ENCODE measurements at places on chromosomes 3 and 15.

DNA sequence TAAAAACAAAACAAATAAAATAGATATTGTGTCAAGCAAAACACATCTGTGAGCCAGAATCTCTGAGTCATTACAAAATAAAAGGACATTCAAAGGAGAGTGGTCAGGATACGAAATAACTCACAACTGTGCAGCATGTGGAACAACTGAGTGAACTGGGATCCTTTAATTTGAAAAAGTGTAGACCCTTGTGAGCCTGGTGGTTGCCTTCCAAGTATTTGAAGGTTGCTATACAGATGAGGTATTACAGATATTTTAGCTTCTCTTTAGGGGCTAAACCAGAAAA lies 26.7 kb downstream of the KCNMB2 start:
- DNase-seq: no peak

DNA sequence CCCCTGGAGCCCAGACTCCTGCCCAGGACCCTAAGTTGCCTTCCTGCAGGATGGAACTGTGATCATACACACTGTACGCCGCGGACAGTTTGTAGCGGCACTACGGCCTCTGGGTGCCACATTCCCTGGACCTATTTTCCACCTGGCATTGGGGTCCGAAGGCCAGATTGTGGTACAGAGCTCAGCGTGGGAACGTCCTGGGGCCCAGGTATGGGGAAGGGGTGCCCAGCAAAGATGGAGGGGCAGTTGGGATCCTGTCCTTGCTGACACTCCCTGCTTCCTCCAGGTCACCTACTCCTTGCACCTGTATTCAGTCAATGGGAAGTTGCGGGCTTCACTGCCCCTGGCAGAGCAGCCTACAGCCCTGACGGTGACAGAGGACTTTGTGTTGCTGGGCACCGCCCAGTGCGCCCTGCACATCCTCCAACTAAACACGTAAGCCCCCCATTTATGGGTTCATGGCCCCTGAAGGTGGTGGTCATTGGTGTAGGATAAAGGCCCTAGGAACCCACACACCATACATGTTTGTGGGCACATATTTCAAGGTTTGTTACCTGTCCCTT lies 28.8 kb downstream of the NBEAL2 start:
- DNase-seq: no peak

GRCh38 chr15:31446546-31446945 lies 119.9 kb downstream of the KLF13 start:
- DNase-seq: no peak

- DNase-seq: peak; percentile 87
These were observed 2.0 kb upstream of the BHLHE40 start for GRCh38 chr3:4977001-4977852.

DNA sequence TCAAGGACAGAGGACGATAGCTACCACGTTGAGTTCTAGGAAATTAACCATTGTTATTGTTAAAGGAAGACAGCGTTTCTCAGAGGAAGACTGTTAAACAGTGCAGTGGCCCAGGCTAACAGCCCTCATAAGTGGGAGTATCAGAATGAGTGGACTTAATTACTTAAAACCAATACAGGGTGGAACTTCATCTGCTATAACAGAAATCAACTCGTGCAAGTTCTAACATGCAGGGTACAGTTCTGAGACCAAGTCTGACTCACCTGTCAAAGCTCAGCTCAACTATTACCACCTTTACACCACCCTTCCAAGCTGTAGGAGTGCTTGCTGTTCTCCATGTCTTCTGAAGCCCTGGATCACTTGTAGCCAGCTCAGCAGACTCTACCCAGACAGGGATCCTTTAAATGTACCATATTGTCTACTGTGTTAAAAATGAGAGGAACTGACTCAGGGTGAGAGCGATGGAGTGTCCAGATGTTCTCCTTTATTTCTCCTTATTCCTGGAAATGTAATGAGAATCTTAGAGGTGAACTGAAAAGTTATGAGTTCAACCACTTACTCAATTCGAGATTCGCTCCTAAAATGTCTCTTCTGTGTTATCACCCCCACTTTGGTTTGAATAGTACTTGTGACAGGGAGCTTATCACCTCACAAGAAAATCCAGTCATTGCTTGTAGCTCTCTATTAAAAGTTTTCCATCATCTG lies 26.5 kb downstream of the CD86 start:
- no peak for DNase-seq

DNA sequence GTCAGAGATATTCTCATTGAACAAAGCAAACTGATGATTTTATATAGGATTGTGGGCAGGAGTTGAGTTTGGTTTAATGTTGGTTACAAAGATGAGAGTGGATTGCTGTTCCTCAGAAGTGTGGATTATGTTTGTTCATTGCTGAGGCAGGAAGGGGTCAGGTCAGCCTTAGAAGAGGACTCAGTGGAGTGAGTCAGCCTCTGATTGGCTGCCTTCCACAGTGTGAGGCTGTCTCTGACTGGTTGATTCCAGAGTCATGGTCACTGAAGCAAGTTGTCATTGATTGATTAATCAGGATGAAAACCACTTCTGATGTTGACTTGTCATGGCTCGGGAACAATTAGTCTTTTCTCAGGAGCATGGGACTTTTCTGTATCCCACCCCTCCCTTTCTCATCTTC lies 36.2 kb downstream of the KBTBD12 start:
- no peak for DNase-seq

- DNase-seq: no peak
These were observed 128.0 kb downstream of the DNAJB8 start for GRCh38 chr3:128338536-128339330.

DNA sequence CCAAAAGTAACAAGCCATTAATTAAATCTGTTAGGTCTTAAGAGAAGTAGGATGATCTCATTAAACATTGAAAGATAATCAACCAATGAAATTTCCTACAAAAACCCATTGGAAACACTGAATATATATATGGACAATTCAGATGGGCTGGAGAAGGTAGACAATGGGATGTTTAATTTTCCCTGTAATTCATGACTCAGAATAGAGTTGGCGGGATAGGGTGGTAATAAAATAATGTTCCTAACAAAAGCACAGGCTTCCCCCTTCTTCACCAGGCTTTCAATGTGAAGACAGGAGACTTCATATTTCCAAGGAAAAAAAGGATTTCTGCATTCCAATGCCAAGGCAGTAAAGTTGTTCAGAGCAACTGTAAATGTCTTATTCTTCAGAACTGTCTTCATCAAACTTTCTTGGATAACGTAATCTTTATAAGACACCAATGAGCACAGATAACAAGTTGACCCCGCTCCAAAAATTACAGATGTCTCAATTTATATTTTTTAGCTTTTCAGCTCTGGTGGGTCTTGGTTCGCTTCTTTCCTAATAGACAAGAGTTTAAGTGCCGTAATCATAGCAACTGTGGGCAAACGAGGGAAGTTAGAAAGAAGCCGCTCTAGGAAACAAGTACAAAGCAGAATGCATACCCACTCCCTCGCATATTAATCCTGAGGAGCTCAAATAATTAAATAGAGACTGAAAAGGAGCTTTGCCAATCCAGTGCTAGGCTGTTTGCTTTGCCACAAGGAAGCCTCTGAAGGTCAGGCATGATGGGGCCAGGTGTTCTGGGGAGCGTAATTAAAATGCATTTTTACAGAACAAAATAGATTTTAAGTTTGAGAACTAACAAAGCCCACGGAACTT lies 377.0 kb downstream of the FOXP1 start:
- no peak for DNase-seq

DNA sequence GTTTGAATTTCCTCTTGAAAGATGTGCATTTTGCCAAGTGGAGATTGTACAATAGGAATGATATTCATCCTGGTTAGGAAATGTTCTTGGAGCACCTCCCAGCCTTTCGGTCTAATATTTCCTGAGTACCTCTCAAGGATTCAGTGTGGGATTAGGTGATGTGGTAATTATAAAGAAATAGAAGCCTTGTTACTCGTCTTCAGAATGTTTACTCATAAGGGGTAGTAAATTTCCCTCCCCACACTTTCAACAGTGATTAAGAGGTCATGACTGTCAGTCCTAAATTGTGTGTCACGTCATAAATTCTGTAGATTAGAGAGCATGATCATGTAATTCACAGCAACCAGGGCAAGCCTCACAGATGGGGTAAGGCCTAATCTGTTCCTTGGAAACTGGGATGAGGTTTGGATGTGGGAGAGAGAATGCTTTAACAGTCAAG lies 633.1 kb upstream of the TBL1XR1 start:
- DNase-seq: no peak

- DNase-seq: no peak
These were observed 52.2 kb upstream of the FXR1 start for GRCh38 chr3:180860180-180860858.

GRCh38 chr3:18562364-18563154 lies 137.4 kb upstream of the SATB1 start:
- DNase-seq: no peak

- DNase-seq: no peak
These were observed 136.6 kb downstream of the KCNAB1 start for GRCh38 chr3:156256945-156257344.

GRCh38 chr3:58034738-58035523 lies 26.7 kb downstream of the FLNB start:
- DNase-seq: no peak

DNA sequence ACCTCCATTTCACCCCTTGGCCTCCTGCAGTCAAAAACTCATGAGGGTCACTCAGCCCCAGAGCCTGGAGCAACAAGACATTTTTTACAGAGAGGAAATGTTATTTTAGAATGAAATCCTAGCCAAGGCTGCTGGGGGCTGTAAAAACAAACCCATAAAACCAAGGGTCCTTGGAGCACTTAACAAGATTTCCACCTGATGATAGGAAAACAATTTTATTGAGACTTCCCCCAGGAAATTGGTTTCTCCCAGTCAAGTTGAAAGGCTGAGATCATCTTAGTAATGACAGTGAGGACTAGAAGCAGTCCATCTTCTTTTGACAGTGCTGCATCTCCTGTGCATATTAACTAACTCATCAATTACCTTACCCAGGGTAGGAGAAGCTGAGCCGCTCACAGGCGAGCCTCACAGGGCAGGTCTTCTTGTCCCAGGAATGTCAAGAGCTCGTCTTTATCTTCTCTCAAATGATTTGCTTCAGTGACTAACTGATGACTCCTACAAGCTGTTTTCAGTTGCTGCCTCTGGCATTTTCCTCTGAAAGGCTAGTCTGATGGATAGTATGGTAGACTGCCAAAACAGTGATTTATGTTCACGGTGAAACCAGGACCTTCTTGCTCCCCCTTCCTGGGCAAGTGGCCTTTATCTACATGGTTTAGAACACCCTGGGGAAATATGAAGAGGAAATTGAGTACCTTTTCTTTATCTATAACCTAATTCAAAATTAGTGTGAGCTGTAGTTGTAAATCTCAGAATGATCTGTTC lies 34.6 kb upstream of the AEN start:
- DNase-seq: no peak

GRCh38 chr15:68232937-68233336 lies 3.4 kb upstream of the CLN6 start:
- DNase-seq: no peak

DNA sequence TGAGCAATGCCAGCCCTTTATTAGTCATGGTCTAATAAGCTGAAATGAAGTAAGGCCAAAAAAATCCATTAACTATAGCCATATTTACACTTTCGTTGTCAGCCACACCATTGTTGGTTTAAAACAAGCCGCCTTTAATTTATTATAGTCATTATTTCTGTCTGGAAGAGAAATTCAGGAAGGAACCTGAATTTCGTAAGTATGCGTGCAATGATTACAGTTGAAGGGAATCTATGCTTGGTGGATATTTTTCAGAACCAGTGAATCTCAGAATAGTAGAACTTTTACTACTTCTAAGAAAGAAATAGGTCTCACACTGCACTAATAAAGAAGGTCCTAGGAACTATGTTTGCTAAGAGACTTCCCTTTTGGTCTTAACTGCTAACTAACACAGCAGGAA lies 59.1 kb downstream of the FAM43A start:
- no peak for DNase-seq

GRCh38 chr3:32708672-32709283 lies 23.8 kb downstream of the CNOT10 start:
- DNase-seq: no peak

DNA sequence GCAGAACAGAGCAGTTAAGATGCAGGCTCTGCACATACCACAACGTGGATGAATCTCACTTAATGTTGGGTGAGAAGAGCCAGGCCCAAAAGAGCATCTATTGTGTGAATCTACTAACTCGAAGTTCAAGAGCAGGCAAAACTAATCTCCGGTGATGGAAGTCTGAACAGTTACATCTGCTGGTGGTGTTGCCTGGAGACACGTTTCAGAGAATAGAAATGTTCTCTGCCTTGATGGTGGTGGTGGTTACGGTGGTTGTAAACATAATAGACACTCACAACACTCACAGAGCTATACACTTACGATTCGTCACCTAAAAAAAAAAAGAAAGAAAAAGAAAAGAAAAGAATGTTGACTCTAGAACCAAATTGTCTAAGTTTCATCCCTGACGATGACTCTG lies 86.8 kb downstream of the LIPC start:
- no peak for DNase-seq

GRCh38 chr3:12423918-12424630 lies 60.2 kb upstream of the TSEN2 start:
- DNase-seq: no peak

DNA sequence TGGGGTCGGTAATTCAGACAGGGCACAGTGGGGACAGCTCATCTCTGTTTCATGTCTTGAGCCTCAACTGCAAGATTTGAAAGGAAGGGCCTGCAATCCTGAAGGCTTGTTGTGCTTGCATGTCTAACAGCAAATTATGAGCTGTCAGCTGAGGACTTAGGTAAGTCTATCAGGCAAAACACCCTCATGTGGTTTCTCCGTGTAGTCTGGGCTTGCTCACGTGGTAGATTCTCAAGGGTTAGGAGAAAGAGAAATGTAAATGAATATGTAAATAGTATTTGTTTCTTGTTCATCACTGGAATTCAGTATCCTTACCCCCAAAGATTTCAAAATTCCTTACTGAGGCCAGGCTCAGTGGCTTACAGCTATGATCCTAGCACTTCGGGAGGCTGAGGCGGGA lies 30.1 kb upstream of the HYKK start:
- no peak for DNase-seq

- no peak for DNase-seq
These were observed 32.7 kb downstream of the LRIG1 start for GRCh38 chr3:66467996-66468735.

DNA sequence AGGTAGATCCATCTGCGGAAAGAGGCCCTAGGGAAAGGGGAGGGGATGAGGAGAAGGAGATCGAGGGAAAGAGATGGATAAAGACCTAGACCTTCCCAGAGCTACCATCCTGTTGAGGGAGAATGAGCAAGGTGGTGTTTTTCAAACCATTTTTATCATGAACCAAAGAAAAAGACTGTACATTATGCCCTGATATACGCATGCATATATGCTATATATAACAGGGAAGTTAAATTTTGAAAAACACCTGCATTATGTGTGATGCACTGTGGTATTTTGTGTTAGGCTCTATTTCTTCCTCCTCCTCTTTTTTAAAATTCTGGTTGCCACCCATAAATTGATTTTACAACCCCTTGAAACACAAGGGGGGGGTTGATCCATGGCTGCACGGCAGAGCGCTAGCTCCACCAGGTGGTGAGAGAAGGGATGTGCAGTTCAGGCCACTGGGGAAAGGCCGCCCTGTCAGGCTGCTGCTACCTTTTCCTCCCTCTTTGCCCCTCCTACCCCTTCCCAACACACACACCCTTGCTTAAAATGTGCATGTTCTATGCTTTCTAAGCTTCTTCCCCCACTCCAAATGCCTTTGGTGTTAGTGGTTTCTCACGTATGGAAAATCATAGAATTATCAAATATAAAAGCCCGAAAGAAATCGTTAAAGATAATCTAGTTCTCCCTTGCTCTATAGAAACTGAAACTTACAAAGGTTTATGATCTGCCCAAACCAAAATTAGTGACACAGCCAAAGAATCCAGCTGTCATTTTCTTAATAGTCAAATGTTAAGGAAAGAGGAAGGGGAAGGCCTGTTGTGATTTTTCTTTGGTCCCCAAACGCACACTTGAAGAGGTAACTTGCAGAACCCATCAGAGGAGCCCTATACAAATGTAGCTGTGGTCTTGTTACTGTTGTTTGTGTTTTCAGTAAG lies 262.0 kb upstream of the UMPS start:
- no peak for DNase-seq
